Activated CD4-positive, alpha-beta memory T cell treated with anti-CD3 and anti-CD28 coated beads for 36 hours (primary cell): ENCODE measurements at places on chromosomes 16 and 17.

DNA sequence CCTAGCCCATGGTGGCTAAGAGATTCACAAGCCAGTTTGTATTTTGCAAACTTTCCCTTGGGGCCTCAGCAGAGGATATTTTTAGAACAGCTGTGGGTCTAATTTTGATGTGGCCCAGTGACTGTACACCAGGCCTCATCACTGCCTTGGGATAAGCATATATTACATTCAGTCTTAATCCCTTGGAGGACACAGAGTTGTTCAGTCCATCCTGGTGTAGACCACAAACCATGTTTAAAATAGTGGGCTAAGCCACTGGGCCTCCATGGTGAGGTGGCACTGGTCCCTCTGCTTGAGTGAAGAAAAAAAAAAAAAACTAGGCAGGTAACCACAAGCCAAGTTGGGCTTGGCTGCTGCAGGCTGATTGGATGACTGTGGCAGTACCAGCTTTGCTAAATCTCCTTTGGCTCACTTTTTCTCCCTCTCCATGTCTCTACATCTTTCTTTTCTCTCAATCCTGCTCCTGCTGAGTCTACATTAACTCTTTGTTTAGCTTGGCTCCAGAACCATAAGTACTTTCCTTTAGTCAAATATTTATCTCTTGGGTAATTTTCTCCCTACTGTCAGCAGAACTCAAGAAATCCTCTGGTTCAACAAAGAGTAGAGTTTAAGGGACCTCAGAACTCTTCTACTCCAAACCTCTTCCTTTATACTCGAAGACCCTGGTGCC, 120.0 kb upstream of the TBX2 start:
- no peak for DNase-seq

DNA sequence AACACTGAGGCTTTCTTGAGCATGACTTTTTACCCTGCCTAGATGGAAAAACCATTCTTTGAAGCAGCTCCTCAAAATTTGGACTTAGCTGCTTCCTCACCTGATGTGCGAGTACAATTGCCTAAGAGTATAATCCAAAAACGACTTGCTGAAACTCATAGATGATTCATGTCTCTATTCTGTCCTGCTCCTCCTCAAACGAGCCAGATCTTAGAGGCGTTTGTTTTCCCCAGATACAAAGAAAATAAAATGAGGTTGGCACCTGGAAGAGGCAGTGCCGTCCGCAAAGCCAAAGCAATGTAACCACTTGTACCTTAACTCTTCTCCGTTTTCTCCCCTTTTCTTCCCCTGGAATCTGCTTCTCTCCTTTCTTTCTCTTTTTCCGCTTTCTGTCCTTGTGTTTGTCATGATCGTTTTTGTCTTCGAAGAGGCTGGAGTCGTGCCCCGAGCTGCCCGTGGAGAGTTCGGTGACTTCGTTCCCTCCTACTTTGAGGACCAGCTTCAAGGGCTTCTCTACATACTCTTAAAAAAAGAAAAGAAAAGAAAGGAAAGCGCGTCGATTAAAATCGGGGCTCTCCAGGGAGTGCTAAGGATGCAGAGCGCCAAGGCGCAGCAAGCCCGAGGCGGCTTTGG, 895 bp downstream of the BRD7 start:
- no peak for DNase-seq

DNA sequence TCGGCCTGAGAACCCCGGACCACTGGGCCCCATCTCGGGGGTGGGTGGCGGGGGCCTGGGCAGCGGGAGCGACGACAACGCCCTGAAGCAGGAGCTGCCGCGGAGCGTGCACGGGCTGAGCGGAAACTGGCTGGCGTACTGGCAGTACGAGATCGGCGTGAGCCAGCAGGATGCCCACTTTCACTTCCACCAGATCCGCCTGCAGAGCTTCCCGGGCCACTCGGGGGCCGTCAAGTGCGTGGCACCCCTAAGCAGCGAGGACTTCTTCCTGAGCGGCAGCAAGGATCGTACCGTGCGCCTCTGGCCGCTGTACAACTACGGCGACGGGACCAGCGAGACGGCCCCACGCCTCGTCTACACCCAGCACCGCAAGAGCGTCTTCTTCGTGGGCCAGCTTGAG, 8.9 kb upstream of the SERPINF2 start:
- no peak for DNase-seq

GRCh38 chr16:9481747-9482730, 390.6 kb downstream of the HAPSTR1 start:
- no peak for DNase-seq

DNA sequence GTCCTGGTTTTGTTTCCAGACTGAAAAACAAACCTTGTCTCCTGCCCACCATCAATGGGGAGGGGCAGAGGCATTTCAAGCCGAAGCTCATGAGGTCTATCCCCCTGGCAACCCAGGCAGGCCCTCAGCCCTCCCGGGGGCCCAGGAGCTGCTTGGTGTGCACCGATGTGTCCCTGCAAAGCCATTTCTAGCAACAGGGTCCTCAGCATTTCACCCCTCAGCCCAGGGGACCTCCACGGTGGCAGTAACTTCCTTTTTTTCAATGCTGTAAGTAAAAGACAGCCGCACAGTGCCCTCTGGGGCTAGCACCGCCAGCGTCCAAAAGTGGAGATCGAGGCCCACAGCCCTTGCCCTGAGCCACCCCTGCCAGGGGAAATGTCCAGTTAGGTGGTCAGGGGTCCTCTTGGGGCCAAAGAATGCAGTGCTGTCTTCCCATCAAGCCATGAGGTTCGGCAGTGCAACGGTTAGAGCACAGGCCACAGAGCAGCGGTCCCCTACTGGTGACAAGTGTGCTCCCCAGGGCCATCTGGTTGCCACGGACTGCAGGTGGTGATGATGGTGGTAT, 79.9 kb downstream of the LITAF start:
- DNase-seq, result no peak

GRCh38 chr17:62675260-62675659, 47.8 kb downstream of the MRC2 start:
- no peak for DNase-seq

- DNase-seq, result no peak
Measured at GRCh38 chr17:77479372-77480198, 338.8 kb downstream of the SEC14L1 start.

DNA sequence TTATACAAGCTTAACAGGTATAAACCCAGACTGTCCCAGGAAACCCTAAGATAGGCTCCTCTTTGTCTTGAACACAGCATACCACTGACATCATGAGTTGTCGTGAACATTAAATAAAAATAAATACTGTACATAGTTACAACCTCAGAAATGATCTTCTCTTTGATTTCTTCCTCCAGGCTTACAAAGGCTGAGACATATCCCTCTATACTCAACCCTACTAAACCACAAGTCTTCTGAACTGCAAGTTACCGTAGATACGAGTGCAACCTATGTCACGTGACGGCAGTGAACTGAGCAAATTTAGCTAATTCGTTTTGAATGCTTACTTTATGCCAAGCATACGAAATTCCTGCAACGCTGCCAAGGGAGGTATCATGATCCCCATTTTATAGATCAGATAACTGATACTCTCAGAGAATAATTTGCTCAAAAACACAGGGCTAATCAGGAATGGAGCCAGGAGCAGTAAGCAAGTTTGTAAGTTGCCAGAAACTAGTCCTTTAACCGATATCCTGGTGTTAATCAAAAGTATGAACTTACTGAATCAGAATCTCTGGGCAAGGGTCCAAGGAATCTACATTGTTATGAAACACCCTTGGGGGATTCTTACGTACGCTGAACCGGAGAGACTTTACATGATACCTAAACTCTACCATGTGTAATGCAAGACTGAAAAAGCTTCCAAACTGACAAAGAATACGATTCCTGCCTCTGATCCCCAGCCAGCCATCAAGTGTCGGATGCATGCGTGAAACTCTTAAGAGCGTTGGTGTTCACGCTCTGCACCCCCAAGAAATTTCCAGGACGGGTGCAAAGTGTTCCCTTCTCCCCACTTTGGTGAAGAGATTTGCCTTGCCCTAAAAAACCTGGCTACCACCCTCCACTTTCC, 106.2 kb downstream of the XYLT1 start:
- DNase-seq, result peak; percentile 72

DNA sequence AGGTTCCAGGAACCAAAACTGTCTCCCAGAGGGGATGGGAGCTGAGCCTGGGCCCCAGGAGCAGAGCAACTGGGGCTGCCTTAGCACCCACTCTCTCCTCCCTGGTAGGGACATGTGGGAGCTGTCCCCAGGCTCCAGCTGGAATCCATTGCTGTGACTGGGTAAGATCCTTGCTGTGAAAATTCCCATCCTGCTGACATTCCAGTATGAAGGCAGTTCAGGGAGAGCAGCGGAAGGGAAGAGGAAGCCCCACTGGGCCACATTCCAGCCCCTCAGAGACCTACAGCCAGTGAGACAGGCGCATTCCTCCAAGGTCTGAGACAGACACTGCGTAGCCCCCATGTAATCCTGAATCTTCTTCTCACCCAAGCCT, 24.2 kb downstream of the MYO18A start:
- no peak for DNase-seq

DNA sequence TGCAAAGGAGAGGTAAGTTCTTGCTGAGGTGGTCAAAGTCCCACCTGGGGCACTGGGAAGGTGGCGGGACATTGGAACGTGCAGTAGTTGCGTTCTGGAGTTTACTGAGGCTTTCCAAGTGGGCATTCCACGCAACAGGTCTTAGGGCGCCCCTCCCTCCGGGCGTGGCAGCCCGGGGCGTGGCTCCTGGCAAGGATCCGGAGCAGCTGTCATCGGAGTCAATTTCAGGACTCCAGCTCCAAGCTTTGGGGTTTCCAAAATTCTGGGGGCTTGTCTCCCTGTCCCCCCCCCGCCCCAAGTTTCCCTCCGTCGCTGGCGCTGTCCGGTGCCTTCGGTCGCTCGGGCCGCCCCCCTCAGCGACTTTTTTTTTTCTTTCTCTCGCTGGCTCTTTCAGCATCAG, 43.1 kb upstream of the AMZ2 start:
- DNase-seq, result peak; percentile 46

DNA sequence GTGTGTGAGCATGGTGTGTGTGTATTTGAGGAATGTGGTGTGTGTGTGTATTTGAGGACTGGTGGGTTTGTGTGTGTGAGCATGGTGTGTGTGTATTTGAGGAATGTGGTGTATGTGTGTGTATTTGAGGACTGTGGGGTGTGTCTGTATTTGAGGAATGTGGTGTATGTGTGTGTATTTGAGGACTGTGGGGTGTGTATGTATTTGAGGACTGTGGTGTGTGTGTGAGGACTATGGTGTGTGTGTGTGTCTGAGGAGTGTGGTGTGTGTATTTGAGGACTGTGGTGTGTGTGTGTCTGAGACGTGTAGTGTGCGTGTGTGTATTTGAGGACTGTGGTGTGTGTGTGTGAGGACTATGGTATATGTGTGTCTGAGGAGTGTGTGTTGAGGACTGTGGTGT, 18.0 kb upstream of the CACNG1 start:
- DNase-seq, result no peak

DNA sequence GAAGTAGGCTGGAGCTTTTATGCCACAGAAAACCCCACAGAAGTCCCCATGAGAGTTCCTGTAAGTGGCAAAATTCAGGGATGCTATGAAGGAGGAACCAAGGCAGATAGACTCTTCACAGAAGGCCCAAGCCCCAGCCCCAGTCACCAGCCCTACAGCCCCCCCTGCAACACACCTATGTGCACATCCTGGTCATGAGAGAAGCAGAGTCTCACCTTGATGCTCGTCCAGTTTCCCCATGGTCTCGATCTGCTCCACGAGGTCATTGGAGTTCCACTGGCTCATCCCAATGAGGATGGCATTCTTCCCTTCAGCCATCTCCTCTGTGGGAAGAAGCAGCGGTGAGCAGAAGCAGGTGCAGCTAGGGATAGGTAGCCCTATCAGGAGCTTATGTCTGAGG, 31.2 kb downstream of the PITPNM3 start:
- no peak for DNase-seq

DNA sequence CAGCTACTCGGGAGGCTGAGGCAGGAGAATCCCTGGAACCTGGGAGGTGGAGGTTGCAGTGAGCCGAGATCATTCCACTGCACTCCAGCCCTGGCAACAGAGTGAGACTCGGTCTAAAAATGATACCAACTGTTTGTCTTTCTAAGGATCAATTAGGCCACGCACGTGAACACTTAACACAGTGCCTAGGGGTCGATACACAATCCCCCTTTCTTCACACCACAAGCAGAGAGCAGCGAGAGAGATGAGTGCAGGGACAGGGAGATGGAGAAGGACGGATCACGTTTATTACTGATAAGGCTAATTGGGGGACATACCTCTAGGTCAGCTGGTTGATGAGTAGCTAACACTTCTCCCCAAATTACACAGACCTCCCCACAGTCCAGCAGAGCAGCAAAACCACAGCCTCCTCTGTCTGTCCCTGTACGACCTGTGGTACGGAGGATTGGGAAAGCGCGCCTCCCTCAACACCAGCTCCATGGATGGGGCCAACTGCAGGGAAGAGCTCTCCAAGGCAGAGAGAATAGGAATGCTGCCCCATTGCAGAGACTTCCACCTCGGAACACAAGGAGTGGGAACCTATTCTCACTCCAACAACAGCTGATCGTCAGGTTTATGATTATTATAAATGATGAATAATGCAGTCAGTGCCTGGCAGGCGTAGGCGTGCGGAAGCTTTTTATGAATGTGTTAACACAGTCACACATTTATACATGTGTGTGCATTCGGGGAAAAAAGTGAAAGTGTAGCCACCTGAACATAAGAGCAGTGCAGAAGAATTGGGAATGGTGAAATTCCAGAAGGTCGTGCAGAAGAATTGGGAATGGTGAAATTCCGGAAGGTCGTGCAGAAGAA, 155.1 kb downstream of the C16orf95 start:
- peak; percentile 55 for DNase-seq

DNA sequence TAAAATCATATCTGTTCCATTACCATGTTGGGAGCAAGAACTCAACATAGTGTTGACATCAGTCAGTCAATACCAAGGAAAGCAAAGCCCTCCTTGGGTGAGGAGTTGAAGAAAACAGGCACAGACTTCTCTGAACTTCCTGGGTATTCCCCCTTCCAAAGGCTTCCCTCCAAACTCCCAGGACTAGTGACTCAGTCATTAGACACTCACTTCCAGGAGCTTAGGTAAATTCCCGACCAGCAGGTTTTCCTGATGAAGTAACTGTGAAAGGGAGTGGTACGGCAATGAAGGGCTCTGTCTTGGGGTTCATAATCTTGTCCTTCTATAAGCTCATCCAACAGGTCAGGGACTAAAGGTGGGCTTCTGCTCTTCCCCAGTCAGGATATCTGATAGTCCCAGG, 293.8 kb upstream of the AXIN2 start:
- DNase-seq, result no peak

- no peak for DNase-seq
Measured at GRCh38 chr17:78240012-78240655, 8.7 kb downstream of the TMEM235 start.

DNA sequence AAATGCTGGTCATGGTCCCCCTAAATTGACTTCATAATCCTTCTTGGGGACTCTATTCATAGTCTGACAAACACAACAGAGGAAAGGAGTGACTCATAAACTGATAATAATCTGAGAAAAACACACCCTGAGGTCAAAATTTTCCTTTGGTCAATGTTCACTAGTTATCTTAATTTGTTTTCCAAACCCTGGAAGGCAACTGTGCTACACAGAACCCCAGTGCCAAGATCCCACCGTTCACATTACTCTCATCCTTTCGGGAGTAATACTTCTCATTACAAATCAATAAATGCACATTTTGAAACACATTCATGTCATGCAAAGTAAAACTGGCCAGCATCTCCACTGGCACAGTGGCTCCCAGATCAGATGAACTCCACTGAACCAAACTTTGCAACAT, 23.2 kb downstream of the COIL start:
- no peak for DNase-seq
